ENCODE measurements at places on chromosomes 6 and 20.

DNA sequence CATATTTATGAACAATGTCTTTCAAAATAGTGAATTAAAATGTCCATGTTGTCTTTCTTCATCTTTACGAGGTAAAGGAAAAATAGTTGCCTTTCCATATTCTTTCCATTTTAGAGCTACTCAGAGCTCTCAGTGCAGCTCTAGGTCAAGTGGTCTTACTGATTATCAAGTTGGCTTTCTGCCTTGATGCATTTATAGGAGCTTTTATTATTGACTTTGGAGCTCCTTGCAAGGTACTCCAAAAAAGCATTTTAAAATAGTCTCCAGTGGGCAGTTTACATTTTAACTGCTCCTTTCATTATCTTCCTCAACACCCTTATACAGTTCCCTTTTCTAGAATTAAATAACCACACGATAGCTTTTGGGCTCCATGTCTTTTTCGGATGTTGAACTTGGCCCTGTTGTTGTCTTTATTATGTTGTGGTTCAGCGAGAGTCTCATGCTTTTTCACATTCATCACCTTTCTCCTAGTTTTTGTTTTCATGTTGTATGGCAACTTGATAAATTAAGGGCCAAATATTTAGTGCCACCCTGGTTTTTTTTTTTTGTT, 122.9 kb downstream of the CLIC5 start:
- no peak for DNase-seq

- DNase-seq, result no peak
Observed at GRCh38 chr6:54112151-54112650, 958 bp downstream of the MLIP start.

DNA sequence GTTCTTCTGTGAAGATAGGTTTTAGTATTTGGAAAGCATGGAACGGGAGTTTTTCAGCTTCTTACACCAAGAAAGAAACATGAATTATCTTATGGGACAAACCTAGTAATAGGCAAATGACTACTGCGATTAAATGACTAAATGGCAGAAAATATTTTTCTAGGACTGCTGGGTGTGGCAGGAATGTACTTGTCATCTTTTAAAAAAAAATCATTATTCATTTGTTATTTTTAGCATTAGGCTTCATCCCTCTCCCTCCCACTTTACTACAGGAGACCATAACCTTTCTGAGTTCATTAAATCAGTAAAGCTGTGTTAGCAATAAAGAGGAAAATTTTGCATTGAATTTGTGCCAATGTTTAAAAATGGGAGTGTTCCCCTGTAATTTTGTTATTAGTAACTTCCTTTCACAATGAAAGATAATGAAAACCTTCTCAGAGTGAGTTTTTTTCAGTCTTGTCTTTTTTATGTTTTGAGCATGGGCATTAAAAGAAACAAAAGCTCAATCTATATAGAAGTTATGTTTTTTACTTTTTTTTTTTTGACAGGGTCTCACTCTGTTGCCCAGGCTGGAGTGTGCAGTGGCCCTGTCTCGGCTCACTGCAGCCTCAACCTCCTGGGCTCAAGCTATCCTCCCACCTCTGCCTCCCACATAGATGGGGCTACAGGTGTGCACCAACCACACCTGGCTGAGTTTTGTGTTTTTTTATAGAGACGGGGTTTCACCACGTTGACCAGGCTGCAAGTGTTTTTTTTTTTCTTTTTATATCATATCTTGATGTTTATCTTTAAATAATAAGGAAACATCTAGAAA, 105.6 kb upstream of the CLDN20 start:
- DNase-seq, result no peak

- no peak for DNase-seq
Observed at GRCh38 chr6:74420221-74420620, 724.2 kb downstream of the CD109 start.

- no peak for DNase-seq
Observed at GRCh38 chr6:80728830-80729229, 622.4 kb downstream of the BCKDHB start.

DNA sequence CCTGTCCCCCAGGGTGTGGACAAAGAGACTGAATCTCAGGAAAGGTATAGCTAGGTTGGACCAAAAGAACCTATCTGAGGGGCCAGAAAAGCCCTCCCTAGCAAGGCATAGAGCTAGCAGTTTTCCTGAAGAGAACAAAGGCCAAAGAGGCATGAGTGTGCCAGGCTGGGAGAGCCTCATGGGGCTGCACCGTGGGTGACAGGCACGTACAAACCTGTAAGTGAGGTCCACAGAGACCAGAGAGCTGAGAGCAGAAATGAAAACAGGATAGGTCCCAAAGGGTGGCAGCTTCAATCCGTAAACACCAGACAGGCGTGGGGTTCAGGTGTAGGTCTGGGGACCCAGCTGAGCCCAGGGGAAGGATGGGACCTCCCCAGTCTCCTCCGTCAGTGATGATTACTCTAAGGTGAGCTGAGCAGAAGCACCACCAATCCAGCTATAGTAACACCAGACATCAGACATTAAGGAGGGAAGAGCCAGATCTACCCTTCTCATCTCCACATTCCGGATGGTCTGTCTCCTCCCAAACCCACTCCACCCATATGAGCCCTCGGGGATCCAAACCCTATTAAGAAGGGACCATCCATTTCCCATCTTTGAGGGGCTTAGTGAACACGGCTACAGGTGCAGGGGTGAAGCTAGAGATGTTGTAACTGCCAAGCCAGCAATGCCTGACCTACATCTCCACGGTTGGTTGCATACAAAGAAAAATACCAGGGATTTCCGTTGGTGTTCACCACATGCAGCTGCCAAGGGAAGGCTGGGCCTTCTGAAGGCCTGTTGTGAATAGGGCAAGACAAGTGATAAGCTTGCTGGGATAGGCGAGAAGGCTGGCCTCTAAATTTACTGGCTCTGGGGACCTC, 38.3 kb downstream of the BCL2L1 start:
- DNase-seq, result no peak

DNA sequence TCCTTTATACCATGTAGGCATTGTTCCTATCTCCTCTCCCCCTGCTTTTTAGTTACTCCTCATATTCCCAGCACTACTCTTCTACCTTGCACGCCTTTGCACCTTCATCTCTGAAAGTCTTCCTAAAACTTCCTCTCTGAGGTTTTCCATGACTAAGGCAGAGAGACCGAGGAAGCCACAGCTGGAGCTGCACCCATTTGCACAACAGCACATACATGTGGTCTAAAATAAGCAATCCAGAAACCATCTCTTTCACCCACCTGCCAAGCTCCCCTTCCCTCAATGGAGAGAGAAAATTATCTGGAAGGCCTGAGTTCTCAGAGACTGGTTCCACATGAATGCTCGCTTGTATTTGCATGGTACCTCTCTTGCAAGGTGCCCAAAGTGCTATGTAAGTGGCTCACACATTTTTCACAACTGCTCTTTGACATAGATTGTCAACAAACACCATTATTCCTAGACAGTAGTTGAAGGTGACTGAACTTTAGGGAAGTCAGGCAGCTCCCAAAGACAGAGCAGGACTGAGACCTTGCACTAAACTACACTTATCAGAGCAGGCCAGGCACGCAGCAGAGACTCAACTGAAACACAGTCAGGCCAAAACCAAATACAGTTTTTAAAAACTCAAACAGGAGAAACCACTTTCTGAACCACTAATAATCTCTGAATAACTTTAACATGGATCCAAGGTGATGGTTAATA, 313.2 kb downstream of the TFAP2A start:
- no peak for DNase-seq

- no peak for DNase-seq
Observed at GRCh38 chr6:1930356-1930755, 315.0 kb downstream of the GMDS start.

DNA sequence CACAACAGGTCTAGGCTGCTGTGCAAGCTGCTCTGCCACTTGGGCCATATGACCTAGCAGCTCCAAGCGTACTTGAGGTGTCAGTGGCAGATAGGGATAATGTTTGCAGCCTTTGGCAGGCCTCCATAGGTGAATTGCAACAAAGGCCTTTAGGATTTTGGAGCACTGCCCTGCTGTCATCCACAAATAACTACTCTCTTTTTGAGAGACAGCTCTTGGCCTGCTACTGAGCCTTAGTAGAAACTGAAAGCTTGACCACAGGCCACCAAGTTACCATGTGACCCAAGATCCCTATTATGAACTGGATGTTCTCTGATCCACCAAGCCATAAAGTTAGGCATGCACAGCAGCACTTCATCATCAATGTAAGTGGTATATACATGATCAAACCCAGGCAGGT, 29.9 kb downstream of the FBXO30 start:
- DNase-seq, result peak; percentile 6

- no peak for DNase-seq
Observed at GRCh38 chr20:46946181-46946624, 51.6 kb downstream of the EYA2 start.

DNA sequence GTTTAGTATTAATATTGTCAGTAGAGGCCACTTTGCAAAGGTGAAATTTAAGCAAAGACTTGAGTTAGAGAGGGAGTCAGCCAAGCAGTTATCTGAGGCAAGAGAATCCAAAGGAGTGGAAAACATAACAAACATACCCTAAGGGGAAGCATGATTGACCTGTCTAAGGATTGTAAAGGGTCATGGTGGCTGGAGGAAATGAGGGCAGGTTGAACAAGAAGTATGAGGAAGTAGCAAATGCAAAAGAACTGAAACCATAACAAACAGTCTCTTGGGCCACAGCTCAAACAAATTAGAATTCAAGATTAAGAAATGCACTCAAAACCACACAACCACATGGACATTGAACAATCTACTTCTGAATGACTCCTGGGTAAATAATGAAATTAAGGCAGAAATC, 103.2 kb downstream of the FBXO5 start:
- no peak for DNase-seq

- DNase-seq, result no peak
Observed at GRCh38 chr20:35606127-35606526, 9.5 kb upstream of the SPAG4 start.

DNA sequence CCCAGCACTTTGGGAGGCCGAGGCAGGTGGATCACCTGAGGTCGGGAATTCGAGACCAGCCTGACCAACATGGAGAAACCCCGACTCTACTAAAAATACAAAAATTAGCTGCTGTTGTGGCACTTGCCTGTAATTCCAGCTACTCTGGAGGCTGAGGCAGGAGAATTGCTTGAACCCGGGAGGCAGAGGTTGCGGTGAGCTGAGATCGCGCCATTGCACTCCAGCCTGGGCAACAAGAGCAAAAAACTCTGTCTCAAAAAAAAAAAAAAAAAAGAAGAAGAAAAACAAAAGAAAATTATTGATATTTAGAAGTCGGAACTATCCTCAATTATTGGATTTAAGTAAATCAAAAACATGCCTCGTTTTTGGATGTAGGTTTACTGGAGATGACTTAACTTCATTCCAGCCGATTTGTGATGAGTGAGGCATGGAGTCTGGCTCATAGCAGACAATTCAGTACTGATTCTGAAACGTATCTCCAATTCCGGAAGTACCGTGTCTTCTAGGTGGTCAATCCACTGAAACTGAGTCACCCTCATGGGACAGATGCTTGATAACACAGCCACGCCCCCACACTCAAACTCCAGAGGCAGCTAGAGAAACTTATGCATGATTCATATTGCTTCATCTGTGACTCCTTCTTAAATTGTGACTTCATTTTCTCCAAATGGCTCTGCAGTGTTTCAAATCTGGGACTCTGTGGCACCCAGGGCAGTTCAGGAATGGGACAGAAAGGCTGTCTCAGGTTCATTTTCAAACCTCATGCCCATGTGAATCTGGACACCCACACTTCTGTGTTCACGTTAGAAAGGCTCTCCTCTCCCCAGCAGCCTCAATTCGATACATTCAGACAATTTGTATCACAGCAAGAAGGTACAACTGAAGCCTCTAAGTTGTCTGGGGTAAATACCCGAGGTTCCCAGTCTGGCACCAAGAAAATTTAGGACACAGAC, 110.4 kb upstream of the ARMC2 start:
- peak; percentile 96 for DNase-seq

GRCh38 chr6:106757267-106757666, 127.9 kb downstream of the QRSL1 start:
- DNase-seq, result no peak

GRCh38 chr20:16098890-16099639, 474.2 kb downstream of the KIF16B start:
- no peak for DNase-seq

DNA sequence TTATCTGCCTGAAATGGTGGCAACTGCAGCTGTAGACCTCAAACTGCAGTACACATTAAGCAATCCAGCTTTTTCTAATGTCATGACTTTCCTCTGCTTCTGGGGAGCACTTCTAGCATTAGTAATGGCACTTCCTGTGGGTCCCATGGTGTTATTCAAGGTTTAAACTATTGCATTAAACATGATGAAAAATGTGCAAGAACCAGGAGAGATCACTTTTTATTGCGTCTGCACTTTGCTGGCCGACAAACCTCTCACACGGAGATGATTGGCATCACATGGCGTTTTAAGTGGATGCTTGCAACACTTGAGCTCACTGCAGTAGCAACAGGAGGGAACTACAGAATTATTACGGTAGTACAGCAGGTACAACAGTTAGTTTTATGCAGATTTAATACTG, 148.4 kb downstream of the HIVEP2 start:
- peak; percentile 82 for DNase-seq

- no peak for DNase-seq
Observed at GRCh38 chr20:35511814-35512420, 17.5 kb downstream of the C20orf173 start.

GRCh38 chr6:131262060-131262459, 126.8 kb downstream of the AKAP7 start:
- DNase-seq, result no peak

DNA sequence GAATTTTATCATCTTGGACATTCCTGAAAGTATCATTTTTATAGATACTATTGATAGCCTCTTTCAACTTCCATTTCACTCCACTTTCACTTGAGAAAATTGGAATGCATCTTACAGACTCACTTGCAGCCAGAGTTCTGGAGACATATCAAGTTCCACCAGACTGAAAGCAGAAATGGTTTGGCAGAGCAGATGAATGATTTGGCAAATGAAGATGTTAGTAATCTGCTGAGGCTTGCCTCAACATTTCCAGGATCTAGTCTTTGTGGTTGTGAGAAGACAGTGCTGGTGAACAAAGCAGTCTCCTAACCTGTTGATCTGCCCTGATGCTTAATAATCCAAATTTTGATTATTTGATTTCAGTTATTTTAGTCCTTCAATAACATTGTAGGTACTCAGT, 202.6 kb downstream of the TRDN start:
- DNase-seq, result no peak
